NCI-H446 (cell line): ENCODE measurements at places on chromosomes 6 and 20.

GRCh38 chr6:166635013-166635970 lies 8.2 kb upstream of the RPS6KA2 start:
- no peak for DNase-seq

DNA sequence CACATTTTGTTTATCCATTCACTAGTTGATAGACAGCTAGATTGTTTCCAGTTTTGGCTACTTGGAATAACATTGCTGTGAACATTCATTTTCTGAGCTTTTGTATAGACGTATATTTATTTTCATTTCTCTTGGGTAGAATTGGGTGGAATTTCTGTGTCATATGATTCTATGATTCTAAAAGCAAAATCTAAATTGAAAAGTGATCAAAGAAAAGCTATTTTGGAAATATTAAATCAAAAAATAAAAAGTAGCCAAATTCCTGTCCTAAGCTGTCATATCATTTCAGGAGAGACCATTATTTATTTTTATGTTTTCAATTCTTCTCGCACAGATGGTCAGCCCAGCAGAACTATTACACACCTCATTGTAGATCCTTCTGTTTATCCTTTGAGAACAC lies 229.2 kb downstream of the COL12A1 start:
- DNase-seq, result no peak

GRCh38 chr20:33981964-33982363 lies 11.7 kb upstream of the RALY start:
- DNase-seq, result no peak

DNA sequence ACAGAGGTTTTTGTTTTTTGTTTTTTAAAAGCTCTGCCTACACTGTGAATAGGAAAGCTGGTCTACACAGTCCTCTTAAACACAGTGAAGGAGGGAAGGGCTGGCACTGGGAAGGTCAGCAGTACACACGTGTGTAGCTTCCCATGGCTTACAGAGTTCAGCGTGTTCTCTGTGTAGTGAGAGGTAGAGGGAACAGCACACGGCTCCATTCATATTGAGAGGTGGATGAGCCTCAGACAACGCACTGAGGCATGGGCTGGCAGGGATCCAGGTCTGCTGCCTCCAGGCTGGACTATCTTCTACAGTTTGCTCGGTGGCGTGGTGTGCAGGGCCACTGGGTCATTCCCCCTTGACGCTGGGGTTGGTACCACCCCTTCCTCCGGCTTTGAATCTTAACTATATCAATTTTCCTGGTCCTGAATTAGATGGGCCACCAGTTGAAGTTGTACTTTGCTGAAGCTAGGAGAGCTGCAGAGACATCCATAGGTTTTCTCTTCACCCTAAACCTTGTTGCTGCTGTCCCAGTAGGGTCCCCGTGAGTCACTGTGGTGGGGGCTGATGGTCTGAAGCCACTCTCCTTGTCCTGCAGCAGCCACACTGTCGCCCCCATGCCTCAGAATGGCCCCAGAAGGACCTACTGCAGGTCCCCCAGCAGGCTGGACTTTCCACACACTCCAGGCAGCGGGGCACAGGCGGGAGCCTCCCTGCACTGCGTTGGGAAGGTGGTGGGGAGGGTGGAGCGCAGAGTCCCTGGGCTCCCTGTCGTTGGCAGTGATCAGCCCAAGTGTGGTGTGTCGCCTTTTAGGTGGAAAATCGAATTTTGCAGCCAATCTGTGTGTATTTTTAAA lies 2.0 kb downstream of the ARFGAP1 start:
- DNase-seq, result no peak

GRCh38 chr6:87791485-87791884 lies 89.5 kb upstream of the AKIRIN2 start:
- DNase-seq, result no peak

GRCh38 chr6:2770171-2770570 lies 5.0 kb downstream of the WRNIP1 start:
- DNase-seq, result no peak

DNA sequence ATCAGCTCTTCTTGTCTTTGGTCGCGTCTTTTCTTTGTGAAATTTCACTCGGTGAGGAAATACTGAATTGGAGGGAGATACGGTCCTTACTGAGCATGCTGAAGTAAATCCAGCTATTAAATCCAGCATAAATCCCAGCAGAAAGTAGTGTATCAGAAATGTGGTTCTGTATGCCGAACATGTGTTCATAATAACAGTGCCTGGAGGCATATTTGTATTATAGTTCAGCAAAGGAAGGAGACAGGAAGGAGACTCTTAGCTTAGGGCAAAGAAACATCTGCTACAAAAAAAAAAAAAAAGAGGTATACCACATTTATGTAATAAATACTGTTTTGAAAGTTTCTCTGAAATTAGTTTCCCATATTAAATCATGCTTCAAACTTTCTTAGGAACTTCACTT lies 211.8 kb downstream of the PLCB4 start:
- no peak for DNase-seq

DNA sequence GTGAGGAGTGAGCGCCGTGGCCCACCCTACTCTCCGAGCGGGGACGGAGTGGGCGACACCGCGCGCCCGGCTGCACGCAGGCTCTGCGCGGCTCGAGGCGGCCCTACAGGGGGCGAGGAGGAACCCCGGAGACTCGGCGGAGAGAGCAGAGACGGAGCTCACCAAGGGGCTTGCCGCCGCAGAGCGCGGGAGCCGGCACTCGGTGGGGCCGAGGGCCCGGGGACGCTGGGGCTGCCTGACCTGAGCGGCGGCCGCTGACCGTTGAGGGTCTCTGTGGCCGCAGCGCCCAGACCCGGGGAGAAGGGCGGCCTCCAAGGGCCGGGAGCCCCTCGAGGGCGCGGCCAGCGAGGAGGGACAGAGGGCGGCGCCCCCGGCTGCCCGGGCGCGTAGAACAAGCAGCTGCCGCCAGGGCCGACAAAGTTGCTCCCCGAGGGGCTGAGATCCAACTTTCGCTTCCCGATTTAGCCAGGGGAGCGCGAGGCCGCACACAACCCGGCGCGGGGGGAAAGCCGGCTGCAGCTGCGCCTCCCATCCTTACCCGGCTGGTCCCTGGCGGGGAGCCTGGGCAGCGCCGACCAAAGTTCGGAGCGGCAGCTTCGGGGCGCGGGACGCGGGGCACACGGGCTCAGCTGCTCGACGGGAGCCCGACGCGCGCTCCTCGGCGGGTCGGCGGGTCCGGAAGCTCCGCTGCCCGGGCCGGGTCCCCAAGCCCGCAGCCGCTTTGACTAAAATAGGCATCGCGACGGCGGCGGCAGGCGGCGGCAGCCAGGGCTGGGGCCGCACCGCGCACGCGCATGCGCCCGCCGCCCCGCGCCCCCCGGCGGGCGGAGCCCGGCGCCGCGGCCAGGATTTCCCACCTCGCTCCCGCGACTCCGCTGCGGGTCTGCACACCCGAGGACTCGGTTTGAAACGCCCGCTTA lies 43.1 kb downstream of the POPDC3 start:
- DNase-seq, result peak; percentile 66

DNA sequence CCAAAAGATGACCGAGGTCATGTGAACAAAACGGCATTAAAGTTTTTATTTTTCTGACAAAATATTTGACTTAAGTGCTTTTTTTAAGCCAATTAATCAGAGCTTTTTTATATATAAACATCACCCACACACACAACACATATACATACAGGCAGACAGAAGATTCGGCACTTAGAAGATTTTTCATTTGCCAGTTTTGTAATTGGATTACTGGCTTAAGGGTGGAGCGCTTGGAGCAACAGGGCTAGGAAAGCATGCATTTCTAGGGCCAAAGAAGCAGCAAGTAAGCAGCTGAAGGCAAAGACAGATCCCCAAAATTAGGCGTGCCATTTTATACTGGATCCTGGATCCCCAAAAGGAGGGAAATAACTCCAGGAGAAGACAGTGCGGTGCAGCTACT lies 30.3 kb downstream of the SAMD5 start:
- DNase-seq, result no peak

DNA sequence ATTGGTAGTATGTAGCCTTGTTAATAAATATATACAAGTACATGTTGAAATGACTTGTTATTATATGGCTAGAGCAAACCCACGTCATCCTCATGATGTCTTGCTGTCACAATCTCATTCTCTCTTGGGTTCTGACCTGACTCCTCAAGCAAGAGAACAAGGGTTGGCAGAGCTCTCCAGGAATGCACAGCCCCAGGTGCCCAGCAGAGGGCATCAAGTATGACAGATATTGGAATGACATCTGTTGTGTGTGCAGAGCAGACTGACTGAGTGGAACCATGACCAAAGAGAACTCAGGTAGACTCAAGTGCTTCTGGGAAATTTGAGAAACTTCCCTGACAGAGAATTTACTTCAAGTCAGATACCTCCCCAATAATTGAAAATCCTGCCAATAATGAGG lies 90.6 kb downstream of the PAX1 start:
- no peak for DNase-seq

- no peak for DNase-seq
Measured at GRCh38 chr6:155248008-155249001, 15.5 kb upstream of the CLDN20 start.

GRCh38 chr20:43096126-43096930 lies 93.4 kb downstream of the PTPRT start:
- no peak for DNase-seq

DNA sequence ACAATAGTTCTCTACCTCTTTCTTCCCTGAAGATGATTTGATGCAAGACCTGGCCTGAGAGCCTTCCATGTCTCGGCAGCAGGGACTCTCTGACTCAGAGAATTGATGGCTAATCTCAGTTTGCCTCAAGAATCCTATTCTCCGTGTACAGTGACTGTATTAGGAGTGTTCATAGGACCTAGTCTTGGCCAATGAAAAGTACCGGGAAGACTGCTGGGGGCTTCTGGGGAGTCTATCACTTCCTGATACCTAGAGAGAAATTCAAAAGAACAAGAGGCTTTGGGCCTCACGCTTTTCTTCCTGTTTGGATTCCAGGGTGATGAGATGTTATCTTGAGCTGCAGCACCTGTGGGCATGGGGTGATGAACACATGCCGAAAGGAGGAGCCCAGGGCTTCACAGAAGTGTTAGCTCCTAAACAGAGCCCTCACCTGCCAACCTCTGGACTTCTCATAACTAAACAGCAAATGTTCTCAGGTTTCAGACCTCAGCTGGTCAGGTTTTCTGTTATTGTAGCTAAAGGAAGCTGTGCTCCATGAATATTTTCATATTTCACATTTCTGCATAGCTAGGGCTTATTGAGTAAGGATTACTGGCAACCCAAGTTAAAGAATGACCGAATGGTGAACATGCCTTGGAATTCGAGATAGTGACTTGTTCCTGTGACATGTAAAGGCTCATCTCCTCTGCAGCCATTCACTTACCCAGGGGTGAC lies 323.1 kb upstream of the AGPAT4 start:
- no peak for DNase-seq

GRCh38 chr6:37243816-37244370 lies 13.7 kb upstream of the TBC1D22B start:
- DNase-seq, result no peak

DNA sequence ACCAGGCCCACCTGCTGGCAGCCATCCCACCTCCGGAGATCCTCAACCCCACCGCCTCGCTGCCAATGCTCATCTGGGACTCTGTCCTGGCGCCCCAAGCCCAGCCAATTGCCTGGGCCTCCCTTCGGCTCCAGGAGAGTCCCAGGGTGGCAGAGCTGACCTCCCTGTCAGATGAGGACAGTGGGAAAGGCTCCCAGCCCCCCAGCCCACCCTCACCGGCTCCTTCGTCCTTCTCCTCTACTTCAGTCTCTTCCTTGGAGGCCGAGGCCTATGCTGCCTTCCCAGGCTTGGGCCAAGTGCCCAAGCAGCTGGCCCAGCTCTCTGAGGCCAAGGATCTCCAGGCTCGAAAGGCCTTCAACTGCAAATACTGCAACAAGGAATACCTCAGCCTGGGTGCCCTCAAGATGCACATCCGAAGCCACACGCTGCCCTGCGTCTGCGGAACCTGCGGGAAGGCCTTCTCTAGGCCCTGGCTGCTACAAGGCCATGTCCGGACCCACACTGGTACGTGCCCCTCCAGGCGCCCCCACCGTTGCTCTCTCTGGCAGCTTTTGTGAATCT lies 1.1 kb downstream of the SNAI1 start:
- DNase-seq, result no peak

GRCh38 chr6:115001731-115002350 lies 659.0 kb upstream of the HS3ST5 start:
- no peak for DNase-seq

- DNase-seq, result no peak
Measured at GRCh38 chr20:49602345-49603208, 34.6 kb upstream of the PTGIS start.

DNA sequence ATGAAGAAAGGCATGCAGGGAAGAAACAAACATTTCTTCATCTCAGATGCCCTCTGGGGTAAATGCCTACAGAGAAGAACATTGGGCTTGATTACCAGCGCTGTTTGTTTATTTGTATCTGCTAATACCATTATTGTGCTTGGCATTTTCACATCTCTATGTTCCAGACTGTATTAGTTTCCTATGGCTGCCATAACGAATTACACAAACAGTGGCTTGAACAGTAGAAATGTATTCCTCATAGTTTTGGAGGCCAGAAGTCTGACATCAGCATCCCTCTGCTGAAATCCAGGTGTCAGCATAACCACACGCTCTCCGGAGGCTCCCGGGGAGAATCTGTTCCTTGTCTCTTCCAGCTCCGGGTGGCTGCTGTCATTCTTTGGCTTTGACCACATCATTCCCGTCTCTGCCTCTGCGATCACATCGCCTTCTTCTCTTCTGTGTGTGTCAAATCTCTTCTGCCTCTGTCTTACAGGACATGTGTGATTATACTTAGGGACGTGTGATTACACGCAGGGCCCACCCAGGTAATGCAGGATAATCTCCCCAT lies 241.6 kb upstream of the SUPT3H start:
- no peak for DNase-seq

- DNase-seq, result peak; percentile 18
Measured at GRCh38 chr6:88490908-88491264, 324.7 kb upstream of the CNR1 start.

DNA sequence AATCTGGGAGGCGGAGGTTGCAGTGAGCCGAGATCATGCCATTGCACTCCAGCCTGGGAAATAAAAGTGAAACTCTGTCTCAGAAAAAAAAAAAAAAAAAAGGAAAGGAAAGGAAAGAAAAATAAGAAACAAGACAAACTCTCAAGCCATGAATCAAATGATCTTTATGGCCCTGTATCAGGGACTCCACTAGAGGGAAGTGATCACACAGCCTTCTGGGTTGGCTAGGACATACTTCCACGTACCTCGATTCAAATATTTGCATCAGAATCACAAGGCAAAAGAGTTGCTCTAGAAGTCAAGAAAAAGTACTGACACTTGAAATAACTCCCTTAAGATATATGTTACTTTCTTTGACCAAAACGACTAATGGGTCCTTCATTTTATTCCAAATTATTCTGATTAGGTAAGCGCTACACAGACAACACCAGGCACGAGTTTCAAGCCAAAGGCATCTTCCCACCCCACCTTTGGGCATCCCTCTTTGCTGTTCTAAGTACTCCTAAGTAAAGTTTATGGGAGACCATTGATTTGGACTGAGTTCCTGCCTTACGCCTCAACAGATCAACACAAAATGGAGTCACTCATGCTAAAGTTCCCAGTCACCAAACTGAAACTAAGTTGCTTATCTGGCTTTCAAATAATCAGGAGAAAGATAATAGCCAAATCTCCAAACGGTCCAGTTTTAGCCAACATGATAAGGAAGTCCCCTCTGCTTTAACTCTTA lies 77.5 kb upstream of the NT5E start:
- DNase-seq, result no peak

- no peak for DNase-seq
Measured at GRCh38 chr6:45021676-45022075, 306.5 kb upstream of the RUNX2 start.
